ENCODE measurements at places on chromosomes 6 and 20. TPM values are rescaled to one million over a fixed set of nuclear protein-coding genes. Genes with fewer than 3 reads are reported as not detected.

DNA sequence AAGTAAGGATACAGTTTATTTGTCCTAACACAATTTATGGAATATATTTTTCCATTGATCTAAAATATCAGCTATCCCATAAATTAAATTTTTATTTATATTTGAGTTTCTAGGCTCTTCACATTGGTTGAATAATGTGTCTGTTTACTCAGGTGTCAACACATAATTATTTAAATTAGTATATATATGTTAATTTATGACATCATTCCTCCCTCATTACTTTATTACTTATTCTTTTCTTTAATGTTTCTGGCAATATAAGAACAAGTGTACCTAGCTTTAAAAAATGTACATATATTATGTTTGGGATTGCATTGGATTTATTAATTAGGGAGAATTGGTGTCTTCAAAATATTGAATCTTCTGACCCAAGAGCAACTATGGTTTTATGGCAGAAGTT lies 31.2 kb upstream of the TCF21 start:
- DNase-seq = no peak

GRCh38 chr6:5752391-5752680 lies 254.4 kb downstream of the NRN1 start:
- peak; percentile 39 for DNase-seq

The HLA-DMB gene
- 12.7 TPM for total RNA-seq

- DNase-seq = no peak
Measured at GRCh38 chr20:23150304-23151007, 64.3 kb upstream of the CD93 start.

- no peak for DNase-seq
Measured at GRCh38 chr20:48448666-48449600, 378.9 kb downstream of the PREX1 start.

DNA sequence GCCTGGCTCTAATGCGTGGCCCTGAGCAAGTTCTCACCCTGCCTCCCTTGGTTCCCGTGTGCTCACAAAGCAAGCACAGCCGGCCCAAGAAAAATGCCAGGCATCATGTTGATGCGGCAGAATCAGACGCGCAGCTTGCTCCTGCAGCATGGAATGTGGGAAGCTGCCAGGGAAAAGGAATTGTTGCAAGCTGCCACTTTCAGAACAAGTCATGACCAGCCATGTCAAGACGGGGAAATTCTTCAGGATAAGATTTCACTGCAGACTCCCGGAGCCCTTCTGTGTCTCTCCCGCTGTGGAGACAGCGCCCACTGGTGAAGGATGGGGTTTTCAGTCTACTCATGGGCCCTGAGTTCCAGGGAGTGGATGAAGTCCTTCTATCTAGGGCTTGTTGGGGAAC lies 4.6 kb downstream of the DACT2 start:
- peak; percentile 54 for DNase-seq

DNA sequence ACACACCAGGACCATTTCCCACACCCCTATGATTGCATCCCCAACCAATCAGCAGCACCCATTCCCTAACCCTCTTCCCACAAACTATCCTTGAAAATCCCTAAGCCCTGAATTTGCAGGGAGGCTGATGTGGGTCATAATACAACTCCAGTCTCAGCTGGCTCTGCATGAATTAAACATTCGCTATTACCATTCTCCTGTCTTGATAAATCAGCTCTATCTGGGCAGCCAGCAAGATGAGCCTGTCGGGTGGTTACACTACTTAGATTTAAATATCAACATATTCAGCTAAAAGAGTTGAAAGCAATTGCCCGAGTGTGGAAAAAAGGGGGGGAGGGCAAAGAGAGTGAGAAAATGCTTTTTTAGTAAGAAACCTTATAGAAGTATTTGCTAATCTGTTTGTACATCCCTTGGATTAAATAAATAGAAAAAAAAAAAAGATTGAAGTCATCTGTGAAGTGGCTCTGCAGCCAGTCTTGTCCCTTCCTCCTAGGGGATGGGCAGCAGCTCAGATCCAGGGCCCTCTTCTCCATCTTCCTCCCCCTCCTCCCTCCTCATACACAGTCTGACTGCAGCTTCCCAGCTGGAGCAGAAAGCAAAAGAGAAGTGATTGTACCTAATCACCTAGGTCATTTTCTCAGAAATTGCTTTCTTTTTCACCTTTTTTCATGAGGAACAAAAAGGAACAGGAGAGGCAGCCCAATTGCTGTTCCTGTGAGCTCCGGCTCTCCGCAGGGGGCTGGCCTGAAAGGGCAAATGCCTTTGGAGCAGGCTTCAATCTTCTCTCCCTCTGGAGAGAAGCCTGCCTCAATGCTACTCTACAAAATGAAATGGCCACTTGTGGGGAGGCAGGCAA lies 356.6 kb upstream of the SULF2 start:
- no peak for DNase-seq
